ENCODE measurements at places on chromosomes 6 and 20.
A peak's percentile ranks its signal among the peaks of the same experiment; 100 is the strongest.

- DNase-seq, result no peak
Measured at GRCh38 chr20:51800872-51801121, 1.5 kb downstream of the SALL4 start.

DNA sequence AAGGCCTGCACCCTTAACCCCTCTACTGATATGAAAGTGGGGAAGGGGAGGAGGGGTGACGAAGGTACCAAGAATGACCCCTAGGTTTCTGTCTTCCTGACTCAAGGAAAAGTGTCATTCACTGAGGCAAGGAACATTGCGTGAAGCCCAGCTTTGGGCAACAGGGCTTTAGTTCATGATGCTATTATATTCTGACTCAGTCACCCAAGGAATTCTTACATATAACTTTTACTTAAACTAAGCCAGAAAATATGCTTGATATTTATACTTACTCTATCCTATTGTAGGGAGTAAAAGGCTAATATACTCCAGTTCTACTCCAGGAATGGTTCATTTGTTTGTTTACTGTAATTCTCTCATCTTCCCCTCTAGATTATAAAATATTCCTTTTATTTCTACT, 60.5 kb downstream of the DOP1A start:
- DNase-seq, result no peak

DNA sequence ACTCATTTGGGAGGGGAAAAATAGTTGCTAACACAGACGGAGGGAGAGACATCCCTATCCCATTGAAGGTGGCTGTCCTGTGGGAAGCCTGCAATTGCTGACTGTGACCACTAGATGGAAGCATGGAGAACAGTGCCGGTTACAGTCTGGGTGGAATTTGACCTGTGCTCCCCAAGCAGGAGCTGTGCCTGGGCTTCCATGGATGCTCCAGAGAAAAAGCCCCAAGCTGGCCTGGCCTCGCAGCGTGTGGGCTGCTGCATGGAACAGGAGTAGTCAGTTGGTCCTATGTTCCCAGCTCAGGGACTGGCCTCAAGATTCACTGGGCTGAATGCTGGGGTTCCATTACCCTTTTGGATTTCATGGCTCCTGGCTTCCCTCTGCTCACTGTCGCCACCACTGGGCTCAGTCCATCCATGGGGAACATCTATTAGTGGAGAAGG, 116.3 kb upstream of the CHD6 start:
- DNase-seq, result peak; percentile 72

DNA sequence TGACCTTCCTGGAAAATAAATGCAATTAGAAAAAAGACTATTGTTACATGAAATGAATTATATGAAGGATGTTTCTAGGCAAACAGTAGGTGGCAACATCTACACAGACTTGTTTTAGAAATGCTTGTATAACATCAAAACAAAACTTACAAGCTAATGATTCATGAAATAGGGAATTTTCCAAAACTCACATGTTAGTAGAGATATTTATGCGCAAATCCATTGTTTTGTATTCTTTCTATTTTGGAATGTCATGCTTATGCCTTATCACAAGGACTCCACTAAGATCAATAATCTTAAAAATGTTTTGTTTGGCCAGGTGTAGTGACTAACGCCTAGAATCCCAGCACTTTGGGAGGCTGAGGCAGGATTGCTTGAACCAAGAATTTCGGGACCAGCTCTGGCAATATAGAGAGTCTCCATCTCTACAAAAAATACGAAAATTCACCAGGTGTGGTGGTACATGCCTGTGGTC, 32.3 kb upstream of the LGSN start:
- peak; percentile 54 for DNase-seq

- peak; percentile 90 for DNase-seq
Measured at GRCh38 chr20:36861875-36862801, 13.8 kb upstream of the TLDC2 start.

DNA sequence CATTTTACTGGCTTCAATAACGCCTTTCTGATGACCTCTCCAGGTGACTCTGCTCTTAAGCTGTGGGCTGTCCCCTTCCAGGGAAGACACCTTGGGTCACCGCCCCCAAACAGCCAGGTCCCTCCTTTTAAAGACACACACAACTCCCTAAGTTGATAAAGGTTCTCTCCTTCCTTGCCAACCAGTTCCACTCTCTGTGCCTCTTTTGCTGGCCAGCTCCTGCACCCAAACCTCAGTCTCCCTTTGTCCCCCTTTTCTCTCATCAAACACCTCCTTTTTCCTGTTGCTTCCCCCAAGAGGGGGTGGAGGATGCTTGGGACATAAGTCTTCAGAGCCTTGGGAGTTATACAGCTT, 1.0 kb downstream of the NCOA6 start:
- DNase-seq, result peak; percentile 86

DNA sequence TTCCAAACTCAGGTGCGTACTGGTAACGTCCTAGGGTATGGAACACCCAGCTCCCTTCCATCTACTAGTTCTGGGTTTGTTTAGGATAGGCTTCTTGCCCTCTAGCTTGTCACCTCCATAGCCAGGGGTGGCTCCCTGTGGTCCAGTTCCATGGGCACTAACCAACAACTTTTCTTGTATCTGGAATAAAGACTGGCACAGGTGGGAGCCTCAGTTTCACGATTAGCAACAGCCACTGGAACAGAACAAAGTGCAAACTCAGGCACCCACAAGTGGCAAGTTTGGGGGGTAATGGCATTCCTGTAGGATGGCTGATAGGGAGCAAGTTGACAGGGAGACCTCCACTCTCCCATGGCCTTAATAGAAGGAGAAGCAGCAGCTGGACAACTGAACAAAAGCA, 5.6 kb upstream of the APMAP start:
- DNase-seq, result no peak

DNA sequence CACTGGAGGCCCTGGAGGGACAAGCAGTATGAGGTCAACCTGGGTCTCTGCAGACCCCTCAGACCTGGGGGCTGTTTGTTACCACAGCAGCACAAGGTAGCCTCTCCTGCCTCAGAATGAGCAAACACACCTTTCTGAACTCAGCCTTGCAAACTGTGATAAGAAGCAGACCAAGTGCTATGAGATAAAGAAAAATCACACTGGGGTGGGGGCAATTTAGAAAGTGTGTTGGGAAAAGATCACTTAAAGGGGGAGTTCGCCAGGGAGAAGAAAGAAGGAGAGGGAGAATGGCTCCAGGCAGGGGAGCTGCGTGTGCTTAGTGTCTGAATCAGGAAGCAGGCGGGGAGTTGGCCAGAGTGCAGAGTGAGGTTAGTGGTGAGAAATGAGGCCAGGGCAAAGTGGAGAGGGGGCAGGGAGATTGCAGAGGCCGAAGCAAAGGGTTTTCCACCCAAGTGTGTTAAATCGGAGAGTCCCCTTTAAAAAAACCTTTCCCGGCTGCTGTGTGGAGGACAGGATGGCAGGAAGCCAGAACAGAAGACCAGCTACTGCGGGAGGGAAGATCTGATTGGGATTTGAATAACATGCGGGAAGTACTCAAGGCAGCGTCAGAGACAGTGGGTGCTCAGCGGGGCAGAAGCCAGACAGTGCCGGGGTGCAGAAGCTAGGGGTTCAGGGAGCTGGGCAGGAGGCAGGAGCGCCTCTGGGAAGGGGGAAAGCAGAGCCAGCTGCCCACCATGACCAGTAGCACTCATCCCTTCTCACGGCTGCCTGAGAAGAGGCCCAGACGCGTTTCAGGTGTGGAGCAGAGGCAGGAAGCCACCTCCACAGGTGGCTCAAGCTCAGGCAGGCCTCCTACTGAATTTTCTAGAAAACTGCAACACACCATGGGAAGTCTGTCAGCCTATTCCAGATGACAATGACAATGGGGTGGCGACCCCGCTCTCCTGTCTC, 9.0 kb downstream of the ADA start:
- DNase-seq, result peak; percentile 89

- no peak for DNase-seq
Measured at GRCh38 chr6:43144879-43145278, 26.2 kb upstream of the SRF start.

GRCh38 chr6:138492113-138492512, 7.2 kb downstream of the NHSL1 start:
- DNase-seq, result no peak

DNA sequence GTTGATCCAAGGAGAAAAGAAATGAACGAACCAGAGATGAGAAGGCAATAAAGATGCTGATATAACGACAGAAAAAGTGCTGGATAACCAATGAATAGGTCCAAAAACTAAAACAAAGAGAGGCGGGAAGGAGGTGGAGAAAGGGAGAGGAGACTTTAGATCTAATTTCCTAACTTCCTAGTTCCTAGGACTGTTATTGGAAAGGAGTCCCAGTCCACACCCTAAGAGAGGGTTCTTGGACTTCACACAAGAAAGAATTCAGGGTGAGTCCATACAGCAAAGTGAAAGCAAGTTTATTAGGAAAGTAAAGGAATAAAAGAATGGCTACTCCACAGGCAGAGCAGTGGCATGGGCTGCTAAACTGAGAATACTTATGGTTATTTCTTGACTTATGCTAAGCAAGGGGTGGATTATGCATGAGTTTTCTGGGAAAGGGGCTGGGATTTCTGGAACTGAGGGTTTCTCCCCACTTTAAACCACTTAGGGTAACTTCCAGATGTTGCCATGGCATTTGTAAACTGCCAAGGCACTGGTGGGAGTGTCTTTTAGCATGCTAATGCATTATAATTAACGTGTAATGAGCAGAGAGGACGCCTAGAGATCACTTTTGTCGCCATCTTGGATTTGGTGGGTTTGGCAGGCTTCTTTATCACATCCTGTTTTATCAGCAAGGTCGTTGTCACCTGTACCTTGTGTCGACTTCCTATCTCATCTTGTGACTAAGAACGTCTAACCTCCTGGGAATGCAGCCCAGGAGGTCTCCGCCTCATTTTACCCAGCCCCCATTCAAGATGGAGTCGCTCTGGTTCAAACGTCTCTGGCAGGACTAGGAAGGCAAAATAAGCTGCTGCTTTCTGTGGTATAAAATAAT, 60.9 kb upstream of the RBM24 start:
- no peak for DNase-seq

GRCh38 chr20:32588040-32588439, 2.9 kb upstream of the NOL4L start:
- DNase-seq, result no peak

DNA sequence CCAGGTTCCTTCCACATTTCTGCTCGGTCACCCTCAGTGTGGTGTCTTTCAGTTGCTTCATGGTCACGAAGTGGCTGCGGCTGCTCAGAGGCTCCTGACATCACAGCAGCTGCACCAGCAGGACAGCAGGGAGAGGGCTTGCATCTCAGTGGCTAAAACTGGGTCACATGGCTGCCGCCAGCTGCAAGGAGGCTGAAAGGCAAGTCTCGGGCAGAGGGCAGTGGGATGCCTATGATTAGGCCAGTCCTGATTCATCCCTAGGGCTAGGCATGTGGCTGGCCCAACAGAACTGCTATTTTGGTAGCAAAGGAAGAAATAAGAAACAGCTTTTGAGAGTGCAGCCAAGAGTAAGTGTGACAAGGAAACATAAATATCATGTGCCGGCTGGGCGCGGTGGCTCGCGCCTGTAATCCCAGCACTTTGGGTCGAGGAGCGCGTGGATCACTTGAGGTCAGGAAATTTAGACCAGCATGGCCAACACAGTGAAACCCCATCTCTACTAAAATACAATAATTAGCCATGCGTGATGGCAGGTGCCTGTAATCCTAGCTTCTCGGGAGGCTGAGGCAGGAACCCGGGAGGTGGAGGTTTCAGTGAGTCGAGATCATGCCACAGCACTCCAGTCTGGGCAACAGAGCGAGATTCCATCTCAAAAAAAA, 46.6 kb downstream of the RBM38 start:
- no peak for DNase-seq

GRCh38 chr6:49339096-49339495, 124.0 kb downstream of the MMUT start:
- no peak for DNase-seq

- no peak for DNase-seq
Measured at GRCh38 chr6:24245275-24245674, 112.6 kb downstream of the DCDC2 start.

GRCh38 chr20:43448748-43449535, 8.8 kb upstream of the SRSF6 start:
- peak; percentile 75 for DNase-seq

GRCh38 chr6:156944412-156944811, 167.2 kb downstream of the ARID1B start:
- no peak for DNase-seq

DNA sequence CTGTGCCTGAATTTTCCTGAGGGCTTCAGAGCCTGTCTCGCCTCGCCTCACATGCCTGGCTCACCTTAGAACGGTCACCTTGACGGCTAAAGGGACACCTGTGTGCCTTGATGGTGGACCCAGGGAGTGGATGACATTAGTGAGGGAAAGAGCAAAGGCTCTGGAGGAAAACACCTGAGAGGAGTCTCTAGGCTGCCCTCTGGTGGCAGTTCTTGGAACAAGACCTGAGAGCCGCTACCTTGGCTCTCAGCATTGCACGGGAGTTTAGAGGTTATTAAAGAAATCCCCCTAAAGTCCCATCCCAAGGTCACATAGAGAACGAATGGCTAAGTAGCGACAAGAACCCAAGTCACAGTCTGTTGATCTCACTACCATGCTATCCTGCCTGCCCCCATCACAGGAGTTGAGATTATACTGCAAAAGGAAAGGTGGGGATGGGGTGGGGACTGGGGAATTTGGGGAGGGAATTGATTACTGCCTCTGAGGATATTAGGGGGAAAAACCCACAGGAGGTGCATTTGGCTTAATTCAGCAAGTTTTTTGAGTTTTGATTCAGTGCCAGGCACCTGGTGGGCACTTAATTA, 7.9 kb upstream of the CDSN start:
- DNase-seq, result peak; percentile 81

- DNase-seq, result peak; percentile 63
Measured at GRCh38 chr6:127118298-127119101, at the start of gene RSPO3. Gene RSPO3, plus strand, starts transcription at chr6:127118671. Its CDS starts 522 bp downstream, at chr6:127119193.

DNA sequence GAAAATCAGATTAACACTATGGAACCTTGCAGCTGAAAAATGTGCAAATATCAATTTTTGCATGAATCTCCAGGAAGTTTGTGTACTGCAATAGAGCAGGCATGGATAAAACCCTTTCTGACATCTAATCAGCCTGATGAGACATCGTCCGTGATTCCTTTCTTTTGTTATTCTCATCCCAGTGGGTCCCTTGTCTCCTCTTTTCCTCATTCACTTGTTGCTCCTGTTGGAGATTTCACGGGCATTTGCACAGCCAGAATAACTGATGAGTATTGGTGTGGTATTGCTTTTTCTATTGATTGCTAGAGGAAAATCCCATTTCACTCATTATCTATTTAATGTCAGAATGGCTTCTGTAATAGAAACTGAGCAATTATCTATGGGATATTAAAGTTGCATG, 39.9 kb downstream of the SCGN start:
- DNase-seq, result no peak

- DNase-seq, result no peak
Measured at GRCh38 chr6:55049866-55050265, 124.4 kb upstream of the HCRTR2 start.

GRCh38 chr6:75611702-75612375, 10.2 kb downstream of the SENP6 start:
- no peak for DNase-seq

GRCh38 chr20:58480551-58481336, 34.5 kb downstream of the APCDD1L start:
- no peak for DNase-seq

DNA sequence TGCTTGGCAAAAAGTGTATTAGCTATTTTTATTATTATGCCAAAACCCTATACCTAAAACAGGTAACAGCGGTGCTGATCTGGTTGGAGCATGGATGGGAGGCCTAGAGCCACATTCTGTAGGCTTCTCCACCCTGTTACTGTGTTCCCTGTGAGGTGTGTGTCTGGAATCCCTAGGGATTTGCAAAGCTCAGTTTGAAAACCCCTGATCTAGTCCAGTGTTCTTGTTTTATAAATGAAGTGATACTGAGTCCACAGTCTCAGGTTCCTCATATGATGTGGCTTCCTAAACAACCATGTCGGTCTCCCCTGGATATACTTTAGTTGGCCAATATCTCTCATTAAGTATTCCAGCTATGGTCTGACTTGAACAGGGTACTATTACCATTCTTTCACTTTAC, 16.3 kb downstream of the ACSS2 start:
- DNase-seq, result no peak

Measured in DMS53 (cell line).